ENCODE measurements at places on chromosomes 6 and 20.

GRCh38 chr20:35176132-35176531 lies 4.3 kb downstream of the PROCR start:
- no peak for DNase-seq

DNA sequence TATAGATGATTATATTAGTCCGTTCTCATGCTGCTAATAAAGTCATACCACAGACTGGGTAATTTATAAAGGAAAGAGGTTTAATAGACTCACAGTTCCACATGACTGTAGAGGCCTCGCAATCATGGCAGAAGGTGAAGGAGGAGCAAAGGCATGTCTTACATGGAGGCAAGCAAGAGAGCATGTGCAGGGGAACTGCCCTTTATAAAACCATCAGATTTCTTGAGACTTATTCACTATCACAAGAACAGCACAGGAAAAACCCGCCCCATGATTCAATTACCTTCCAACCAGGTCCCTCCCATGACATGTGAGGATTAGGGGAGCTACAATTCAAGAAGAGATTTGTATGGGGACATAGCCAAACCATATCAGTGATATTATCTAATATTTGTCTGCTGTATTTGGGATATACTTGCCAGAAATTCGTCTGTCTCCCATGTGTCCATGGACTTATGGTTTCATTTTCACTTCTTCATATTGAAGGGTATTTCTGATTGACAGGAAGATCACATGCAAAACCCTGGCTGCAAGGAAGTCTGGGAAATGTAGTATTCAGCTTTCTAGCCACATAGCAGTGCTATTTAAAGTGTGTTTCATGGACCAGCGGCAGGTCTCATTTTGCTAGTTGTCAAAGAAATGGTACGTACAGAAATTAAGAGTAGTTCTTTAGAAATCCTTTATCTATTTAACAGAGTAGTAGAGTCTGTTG lies 50.5 kb upstream of the PAK5 start:
- DNase-seq, result no peak

- no peak for DNase-seq
These were observed 2.0 kb downstream of the CLIC1 start for GRCh38 chr6:31734247-31734820.

GRCh38 chr20:7596541-7596940 lies 343.7 kb downstream of the HAO1 start:
- DNase-seq, result no peak

DNA sequence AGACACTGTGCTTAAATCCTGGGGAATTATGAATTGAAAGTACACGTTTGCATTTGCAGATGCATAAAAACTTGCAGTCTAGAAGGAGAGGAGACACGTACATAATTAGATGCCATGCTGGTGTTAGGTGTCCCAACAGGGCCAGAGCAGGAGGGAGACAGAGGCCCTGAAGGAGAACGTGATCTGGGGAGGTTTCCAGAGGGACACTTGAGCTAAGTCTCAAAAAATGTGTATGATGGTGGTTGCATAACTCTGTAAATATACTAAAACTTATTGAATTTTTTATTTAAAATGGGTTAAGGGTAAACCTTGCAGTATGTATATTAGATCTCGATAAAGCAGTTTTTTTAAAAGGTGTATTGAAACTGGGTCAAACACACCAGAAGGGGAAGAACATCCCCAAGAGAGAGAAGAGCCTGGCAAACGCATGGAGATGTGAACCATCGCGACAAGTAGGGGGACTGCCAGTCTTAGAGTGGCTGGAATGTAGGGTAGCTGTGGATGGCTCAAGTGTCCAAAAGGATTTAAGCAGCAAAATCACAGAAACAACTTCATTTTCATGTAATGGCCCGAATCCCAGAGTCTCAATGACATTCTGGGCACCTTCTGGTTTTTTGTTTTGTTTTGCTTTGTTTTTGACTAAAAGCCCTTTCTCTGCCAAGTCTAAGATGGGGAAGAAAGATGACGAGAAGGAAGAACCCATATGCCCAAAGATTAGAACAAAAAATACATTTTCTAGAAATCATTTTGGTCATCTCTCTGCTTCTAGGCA lies 15.3 kb downstream of the TRAF3IP2 start:
- no peak for DNase-seq

DNA sequence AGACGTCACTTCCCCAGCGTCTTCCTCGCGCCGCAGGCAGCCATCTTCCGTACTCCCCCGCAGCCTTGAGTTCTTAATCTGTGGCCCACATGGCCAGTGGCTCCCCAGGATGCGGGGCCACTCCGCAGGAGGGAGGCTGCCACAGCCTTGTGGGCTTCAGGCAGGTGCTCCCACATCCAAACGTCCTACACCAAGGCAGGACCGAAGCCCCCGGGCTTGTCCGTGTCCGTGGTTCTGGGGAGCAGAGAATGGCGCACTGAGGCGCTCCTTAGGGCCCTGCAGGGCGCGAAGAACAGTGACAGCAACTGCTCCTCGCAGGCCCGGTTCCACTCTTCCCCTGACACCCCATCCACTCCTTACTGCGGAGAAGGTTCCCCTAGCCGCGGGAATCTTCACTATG lies 755.8 kb downstream of the PRIM2 start:
- no peak for DNase-seq

DNA sequence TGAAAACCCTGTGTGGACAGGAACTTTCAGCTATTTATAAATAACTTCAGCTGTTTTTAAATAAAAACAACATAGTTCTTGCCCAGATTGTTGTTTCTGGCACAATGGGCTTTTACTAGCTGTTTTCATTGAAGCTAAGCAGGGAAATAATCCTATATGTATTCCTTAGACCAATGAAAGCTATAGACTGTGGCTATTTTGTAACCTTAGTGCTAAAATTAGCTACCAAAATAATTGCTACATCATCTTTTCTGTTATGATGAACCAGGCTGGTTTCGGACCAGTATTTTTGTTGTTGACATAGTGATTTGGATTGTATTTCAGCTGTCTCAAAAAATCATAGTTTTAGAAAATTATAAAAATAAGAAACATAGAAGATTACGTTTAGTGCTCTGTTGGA lies 13.7 kb downstream of the PHF3 start:
- DNase-seq, result no peak

GRCh38 chr6:14063756-14064155 lies 53.8 kb upstream of the CD83 start:
- DNase-seq, result no peak

DNA sequence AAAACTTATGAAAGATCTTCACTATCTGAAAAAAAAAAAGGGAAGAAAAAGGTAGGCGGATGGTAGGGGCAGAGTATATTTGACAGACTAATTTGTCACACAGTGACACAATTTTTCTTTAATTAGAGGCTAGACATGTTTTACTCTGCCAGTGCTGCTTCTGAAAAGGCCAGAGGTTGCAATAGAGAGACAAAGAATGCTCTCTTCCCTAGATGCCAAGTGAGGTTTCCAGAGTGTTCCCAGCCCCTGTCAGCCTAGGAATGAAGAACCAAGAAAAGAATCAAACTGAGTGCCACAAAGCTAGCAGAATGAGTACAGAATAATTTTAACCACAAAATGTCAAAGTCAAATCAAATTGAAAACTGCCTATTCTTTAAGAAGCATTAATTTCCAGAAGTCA lies 13.0 kb downstream of the PNISR start:
- no peak for DNase-seq

GRCh38 chr6:53269827-53270226 lies 78.9 kb downstream of the ELOVL5 start:
- no peak for DNase-seq

DNA sequence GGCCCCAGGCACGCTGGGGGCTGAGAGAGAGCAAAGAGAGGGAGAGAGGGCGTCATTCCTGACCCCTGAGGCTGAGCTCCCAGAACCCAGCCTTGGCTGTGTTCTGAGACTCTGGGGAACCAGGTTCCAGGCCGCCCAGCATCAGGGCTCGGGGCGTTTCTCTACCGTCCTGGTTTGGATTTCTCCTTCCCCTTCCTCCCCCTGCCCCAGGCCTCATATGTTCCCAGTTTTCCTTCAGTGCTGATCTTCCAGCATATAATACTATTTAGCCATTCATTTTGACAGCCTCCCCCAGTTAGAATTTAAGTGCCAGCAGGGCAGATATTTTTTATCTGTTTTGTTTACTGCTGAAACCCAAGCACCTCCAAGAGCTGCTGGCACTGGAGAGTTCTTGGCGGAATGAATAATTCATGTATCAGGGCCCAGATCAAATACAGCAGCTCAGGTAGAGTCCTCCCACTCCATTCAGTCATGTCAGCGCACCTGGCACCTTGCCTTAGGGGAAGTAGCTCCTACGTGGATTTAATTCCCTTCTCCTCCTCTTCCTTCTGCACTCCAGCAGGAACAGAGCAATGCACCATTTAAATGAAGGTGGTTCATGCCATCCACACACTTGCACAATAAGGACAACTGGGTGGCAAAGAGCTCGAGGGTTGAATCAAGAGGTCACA lies 23.4 kb upstream of the FRMD1 start:
- DNase-seq, result no peak

- no peak for DNase-seq
These were observed 143.4 kb downstream of the TBXT start for GRCh38 chr6:166024252-166024651.

DNA sequence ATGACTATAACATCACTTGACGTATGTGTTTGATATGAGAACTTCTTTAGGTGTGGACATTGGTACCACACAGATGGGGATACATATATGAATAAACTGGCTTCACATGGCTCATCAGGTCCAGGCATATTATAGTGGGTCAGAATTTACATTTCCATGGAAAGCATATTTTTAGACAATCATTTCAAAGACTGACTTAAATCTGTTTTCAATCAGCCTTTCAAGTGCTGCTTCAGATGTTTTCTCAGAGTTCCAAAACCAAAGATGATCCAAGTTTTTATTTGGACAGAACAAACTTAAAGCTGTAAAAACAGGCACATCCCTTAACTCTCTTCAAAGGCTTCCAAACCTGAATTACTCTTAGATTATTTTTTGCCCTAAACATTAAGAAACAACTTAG lies 88.1 kb downstream of the PRSS35 start:
- no peak for DNase-seq

- no peak for DNase-seq
These were observed 12.1 kb downstream of the PTCHD4 start for GRCh38 chr6:48098923-48099322.

DNA sequence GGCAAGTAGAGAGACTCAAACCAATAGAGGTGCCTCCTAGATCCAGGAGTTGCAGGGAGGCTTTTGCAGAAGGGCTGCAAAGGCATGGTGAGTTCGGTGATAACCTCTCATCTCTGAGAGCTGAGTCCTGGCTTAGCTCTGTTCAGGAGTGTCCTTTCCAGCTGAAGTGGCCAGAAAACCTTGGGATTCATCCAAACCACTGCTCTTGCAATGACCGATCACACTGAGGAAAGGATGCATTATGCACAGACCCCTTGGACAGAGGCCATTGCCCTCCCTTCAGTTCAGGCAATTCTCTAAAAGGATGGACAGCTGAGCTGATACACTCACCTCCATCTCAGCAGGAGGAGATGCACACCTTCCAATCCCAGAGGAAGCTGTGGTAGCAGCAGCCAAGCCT lies 158.8 kb upstream of the ENPP5 start:
- DNase-seq, result no peak

- no peak for DNase-seq
These were observed 140.2 kb upstream of the MMS22L start for GRCh38 chr6:97423190-97423589.

GRCh38 chr6:118704915-118705314 lies 53.5 kb upstream of the CEP85L start:
- DNase-seq, result no peak

GRCh38 chr20:37575884-37576283 lies 48.2 kb upstream of the BLCAP start:
- DNase-seq, result no peak

GRCh38 chr6:108168501-108169463 lies 3.0 kb downstream of the NR2E1 start:
- no peak for DNase-seq

GRCh38 chr20:38095017-38095686 lies 61.6 kb downstream of the RPRD1B start:
- no peak for DNase-seq

DNA sequence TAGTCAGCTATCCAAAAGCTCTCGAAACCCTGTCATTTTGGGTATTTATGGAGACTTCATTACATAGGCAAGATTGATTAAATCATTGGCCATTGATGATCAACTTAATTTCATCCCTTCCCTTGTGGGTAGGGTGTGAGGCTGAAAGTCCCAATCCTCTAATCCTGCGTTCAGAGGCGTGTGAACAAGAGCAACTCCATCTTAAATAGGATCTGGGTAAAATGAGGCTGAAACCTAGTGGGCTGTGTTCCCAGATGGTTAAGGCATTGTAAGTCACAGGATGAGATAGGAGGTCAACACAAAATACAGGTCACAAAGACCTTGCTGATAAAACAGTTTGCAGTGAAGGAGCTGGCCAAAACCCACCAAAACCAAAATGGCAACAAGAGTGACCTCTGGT lies 641.7 kb upstream of the GJE1 start:
- no peak for DNase-seq

GRCh38 chr6:153449279-153449678 lies 318.2 kb upstream of the RGS17 start:
- no peak for DNase-seq

DNA sequence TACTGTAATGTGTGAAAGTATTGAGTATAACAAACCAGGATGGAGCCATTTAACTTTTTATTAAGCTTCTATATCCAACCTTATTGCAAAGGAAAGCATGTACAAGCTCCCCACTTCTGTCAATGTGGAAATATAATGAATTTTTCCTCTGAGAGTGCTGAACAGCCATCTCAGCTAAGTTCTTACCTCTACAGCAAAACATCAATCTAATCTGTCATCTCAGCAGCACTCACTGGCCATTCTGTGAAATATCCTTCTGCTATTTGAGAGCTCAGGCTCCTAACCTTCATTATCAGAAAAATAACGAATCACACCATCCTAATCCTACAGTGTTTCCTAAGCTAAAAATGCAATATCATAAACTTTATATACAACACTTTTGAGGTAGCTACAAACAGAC lies 194.0 kb upstream of the RNF217 start:
- no peak for DNase-seq

DNA sequence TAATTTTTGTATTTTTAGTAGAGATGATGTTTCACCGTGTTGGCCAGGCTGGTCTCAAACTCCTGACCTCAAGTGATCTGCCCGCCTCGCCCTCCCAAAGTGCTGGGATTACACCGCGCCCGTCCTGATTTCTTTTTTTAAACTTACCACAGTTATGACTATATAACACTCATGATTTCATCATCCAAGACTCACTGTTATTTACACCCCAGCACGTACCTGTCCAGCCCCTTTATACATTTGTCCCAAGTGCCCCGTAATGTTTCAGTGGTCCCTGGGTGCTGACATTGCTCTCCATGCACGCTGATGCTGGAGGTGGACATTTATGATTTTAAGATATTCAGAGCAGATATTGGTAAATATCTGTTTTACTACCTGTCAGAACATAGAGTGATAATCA lies 219.9 kb upstream of the GMDS start:
- DNase-seq, result no peak

- DNase-seq, result no peak
These were observed 43.6 kb downstream of the KIAA1755 start for GRCh38 chr20:38216746-38217595.

GRCh38 chr6:91730710-91731109 lies 1143.8 kb upstream of the MAP3K7 start:
- no peak for DNase-seq
